ENCODE measurements at places on chromosomes 5 and 9.

GRCh38 chr9:14992081-14992480 is 81.9 kb upstream of the FREM1 start:
- no peak for DNase-seq

GRCh38 chr9:78856781-78857180 is 559.9 kb downstream of the PSAT1 start:
- no peak for DNase-seq

- no peak for DNase-seq
Observed at GRCh38 chr9:90641884-90642487, 638 bp downstream of the DIRAS2 start.

DNA sequence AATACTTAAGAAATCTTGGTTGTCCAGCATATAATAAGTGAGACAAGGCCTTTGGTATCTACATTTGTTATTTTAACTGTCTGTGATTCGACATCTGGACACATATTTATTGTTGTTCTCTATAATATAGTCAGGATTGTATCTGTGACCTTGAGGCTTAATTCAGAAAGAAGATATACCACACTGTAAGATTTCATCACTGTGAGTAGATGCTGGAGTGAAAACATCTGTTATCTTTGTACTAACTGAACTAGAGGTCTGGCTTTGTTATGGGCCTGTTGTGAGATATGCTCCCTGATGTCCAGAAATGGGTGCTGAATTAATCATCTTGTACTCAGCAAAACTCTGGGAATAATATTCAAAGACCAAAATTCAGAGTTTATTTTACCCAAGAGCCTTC is 148.5 kb downstream of the ISOC1 start:
- peak; percentile 57 for DNase-seq

DNA sequence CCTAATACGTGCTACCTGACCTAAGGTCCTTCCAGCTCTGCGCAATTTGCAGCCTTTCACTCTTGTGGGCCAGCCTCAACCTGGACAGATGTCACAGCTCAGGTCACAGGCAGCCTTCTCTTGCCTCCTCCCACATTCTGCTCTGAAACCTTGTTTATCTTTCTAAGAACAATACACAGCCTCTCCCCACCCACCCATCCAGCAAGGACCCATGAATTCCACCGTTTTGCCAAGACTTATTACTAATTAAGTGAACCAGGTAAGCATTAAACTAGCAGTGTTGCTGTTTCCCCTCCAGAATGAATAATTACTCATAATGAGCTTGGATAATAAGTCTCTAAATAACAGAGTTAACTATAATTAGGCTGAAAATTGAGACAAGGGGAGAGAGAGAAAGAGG is 11.0 kb downstream of the FABP6 start:
- no peak for DNase-seq

DNA sequence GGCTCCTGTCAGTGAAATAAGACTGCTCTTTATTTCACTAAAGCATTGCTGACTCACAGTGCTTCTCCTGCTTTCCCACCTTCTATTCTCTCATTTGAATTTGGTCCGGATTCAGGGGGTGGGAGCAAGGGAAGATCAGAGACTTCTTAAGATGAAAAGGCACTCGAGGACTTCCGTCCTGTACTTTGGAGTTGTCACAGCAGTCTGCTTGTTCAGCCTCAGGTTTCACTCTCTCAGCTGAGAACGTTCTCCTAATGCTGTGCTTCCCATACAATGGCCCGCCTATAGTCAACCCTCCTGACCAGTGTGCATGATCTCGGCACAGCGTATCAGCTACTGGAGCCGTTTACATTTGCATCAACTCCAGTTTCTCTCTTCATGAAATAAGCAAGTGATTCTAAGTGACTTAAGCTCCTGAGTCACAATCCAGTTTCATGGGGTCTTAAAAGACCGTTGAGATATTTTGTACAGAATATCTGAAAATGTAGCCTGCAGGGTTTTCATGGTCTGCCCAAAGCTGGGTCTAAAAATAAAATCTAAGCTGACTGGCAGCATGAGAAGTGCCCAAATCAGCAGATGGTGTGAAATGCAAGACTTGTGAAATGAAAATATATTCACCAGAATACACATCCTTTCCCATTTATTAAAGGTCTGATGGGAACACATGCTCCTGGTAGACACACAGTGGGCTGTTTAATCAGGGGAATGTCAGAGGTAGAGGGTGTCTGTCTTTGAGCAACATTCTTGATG is 145.0 kb downstream of the ADCY2 start:
- DNase-seq, result no peak

DNA sequence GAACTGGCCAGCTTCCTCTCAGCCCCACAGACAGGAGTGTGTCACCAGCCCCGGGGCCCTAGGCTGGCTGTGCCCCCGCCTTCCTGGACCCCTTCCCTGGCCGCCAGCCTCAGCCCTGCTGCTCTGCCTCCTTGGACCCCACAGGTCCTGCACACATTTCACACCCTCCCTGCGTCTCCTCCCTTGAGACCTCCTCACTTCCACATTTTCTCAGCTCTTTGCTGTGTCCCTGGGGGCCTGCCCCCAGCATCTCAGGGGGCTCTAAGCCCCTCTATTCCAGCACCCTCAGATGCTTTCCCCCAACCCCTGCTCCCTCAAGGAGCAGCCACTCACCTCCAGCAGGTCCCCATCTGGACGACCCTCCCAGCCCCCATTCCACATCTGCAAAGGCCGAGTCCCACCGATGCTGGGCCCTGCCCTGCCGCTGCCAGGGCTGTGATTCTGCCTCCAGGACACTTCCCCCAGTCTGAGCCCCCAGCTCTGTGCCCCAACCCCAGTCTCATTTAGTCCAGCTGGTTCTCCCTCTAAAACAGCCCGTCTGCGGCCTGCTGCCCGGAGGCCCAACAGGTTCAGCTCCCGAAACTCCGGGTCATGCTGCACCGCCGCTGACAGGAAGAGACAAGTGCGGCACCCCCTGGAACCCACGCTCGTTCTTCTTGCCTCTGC is 4.2 kb downstream of the SLC34A3 start:
- DNase-seq, result no peak

GRCh38 chr5:172870715-172871461 is 36.8 kb downstream of the ERGIC1 start:
- DNase-seq, result no peak
